Cardiac fibroblast (primary cell): ENCODE measurements at places on chromosomes 3 and 15.

GRCh38 chr3:46663591-46664135 lies 29.8 kb downstream of the ALS2CL start:
- peak; percentile 13 for DNase-seq

GRCh38 chr3:140396110-140396509 lies 281.8 kb upstream of the TRIM42 start:
- DNase-seq = no peak

GRCh38 chr3:118682921-118683320 lies 351.7 kb downstream of the IGSF11 start:
- DNase-seq = no peak

GRCh38 chr15:83483612-83484011 lies 36.5 kb downstream of the SH3GL3 start:
- no peak for DNase-seq

GRCh38 chr3:16109929-16110328 lies 64.6 kb upstream of the GALNT15 start:
- DNase-seq = no peak

GRCh38 chr3:126300761-126301481 lies 56.3 kb downstream of the KLF15 start:
- peak; percentile 79 for DNase-seq

GRCh38 chr3:12307136-12307535 lies 18.3 kb downstream of the PPARG start:
- no peak for DNase-seq

DNA sequence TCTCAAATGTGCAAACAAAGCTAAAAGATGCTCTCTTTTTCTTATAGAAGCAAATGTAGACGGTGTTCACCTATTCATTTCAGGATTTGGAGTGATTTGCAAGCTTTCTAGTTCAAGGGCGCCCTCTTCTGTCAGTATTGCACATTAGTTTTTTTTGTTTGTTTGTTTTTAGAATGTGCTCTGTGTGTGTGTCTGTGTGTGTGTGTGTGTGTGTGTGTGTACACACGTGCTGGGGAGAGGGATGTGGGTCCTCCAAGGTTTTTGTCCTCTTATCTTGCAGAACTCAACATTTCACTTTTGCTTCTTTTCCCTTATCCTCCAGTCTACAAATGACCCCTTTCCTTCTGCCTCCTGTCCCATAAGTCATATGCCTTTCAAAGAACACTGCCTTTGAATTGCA lies 23.5 kb downstream of the DNAH1 start:
- DNase-seq = peak; percentile 93

DNA sequence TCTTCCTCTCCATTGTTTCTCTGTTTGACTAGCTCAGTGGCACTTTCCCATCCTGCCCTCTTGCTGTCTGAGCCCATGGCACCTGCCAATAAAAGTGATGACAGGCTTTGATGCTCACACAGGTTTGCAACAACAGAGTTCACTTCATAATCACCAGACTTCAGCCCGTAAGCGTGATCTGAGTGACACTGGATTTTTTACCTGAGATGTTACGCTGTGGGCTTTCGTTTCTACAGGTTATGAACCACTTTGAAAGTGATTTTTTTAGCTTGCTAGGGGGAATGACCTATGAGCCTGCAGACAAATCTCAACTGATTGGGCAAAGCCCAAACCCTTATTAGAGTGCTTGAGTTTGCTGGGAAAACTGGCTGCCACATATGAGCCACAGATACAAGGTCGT lies 173.9 kb upstream of the ICE2 start:
- DNase-seq = no peak

DNA sequence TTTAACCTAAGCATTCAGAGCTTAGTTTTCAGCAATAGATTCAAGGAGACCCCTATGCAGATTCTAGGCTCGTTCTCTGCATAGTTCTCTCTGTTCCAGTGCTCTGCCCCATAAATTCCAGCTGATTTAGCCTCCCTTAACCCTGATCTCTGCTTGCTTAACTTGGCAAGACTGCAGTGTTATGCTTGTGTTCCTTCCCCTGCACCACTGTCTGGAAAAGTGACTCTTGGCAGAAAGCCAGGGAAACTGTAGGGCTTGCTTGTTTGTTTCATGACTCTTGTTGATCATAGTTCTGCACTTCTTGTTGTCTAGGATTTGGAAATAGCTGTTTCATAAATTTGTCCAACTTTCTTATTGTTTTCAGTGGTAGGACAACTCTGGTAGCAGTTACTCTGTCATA lies 40.1 kb downstream of the ANAPC13 start:
- peak; percentile 91 for DNase-seq

- no peak for DNase-seq
Measured at GRCh38 chr15:40850576-40851112, 6.8 kb downstream of the SPINT1 start.

- no peak for DNase-seq
Measured at GRCh38 chr3:135556174-135556573, 409.4 kb upstream of the PPP2R3A start.

DNA sequence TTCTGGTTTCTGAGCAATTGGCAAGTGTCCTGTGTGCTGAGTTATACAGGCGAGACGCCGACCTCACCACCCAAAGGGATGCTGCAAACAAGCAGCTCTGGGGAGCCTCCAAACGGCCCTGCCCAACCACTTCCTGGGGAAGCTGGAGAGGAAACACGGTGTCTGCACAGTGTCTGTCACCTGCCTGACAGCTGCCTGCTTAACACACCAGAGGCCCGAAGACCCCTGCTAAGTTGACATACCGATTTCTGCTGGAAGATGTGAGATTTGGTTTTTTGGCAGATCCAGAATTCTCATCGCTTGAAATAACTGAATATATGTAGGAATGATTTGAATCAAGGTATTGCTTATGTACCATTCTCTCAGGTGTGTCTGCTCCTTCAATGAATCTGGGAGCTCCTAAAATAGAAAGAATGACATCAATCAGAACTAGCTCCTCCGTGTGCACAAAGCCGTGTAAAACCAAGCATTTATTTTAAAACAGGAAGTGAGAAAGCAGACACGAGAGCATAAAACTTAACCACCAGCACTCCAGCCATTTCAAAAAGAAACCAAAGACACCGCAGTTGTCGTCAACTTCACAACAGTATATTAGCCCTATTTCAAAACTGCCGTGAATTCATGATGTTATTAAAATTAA lies 27.2 kb downstream of the LRRC2 start:
- peak; percentile 83 for DNase-seq

DNA sequence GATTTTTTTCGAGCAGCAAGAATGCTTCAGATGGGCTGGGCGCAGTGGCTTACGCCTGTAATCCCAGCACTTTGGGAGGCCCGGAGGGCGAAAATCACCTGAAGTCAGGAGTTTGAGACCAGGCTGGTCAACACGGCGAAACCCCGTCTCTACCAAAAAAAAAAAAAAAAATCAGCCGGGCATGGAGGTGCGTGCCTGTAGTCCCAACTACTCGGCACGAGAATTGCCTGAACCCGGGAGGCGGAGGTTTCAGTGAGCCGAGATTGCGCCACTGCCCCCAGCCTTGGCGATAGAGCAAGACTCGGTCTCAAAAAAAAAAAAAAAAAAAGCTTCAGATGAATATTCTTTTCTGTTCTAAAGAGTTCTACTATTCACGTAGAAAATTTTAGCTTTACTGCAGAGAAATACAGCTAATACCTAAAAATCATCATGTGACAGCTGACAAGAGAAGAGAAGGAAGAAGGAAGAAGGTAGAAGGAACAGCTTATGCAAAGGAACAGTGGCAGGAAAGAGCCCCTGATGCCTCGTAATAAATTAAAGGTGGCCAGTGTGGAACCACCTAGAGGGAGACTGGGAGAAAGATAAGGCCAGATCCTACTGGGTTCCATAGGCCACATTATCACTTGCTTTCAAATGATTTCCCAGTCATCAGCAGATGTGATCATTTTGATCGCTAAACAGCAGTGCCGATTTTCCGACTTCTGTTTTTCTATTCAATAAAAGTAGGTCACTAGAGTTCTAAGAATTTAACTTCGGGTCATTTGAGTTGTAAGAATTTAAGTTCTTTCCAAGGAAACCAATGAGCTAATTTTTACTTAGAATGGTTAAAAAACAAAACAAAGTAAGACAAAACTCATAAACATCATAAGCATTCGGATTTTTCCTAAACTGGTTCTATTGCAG lies 1.5 kb downstream of the CMTM6 start:
- DNase-seq = no peak

GRCh38 chr3:154588831-154589230 lies 158.8 kb upstream of the GPR149 start:
- DNase-seq = no peak

DNA sequence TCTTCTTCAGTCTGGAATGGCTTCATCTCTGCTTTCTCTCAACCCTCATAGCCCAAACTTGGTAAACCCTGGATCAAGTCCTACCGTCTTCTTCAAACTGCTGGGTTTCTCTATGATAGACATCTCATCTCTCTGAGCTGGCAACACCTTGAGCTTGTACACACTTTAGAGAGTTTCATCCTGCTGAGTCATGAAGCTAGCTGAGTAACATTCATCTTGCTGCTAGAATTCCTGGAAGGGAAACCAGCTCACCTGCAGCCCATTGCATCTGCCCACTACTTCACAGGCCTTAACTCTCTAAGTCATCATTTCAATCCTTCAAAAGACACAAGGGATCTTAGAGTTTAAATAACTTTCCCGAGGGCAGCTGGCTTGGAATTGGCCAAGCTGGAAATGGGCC lies 175.5 kb upstream of the RORA start:
- DNase-seq = no peak

GRCh38 chr3:141063831-141064230 lies 12.7 kb downstream of the SPSB4 start:
- DNase-seq = no peak

DNA sequence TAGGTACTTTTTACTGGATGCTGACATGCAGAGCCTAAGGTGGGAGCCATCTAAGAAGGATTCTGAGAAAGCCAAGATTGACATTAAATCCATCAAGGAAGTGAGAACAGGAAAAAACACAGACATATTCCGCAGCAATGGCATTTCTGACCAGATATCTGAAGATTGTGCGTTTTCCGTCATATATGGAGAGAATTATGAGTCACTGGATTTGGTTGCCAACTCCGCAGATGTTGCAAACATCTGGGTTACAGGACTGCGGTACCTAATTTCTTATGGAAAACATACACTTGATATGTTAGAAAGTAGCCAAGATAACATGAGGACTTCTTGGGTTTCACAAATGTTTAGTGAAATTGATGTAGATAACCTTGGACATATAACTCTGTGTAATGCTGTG lies 125.1 kb downstream of the PLCL2 start:
- peak; percentile 30 for DNase-seq

GRCh38 chr3:122258757-122259371 lies 66.2 kb upstream of the CSTA start:
- peak; percentile 71 for DNase-seq

DNA sequence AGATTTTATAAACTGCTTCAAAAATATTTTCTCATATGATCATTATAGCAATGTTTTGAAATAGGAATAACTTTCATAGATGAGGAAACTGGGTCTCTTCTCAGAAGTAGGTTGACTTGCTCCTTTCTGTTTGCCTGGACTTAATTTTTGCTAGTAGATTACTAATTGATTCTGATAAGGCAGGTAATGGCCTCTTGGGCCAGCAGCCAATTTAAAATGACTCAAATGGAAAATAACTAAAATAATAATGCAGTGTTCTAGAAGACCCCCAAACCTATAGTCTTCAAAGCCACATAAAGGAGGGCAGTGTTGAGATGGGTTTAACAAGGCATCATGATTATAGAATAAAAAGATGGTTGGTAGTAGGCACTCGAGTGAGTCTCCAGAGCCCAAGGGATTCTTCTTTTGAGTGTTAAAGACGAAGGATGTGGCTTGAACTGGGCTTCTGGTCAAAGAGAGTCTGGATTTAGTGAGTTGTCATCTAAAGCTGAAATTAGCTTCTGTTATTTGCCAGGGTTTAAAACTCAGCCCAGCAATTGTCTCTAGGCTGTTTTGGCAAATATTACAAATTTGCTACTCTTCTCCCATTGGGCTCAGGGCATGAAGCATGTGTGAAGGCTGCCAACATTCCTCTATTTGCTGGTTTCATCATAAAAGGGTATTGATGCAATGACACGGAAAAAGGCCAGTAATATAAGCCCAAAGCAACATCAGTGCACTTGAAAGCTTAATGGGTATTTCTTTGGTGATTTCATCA lies 297.1 kb upstream of the MEIS2 start:
- DNase-seq = no peak

GRCh38 chr3:138833899-138834595 lies 681 bp downstream of the PIK3CB start:
- peak; percentile 25 for DNase-seq

GRCh38 chr3:66381626-66382025 lies 119.2 kb downstream of the LRIG1 start:
- DNase-seq = no peak
